Spinal cord (tissue), 10 donors: ENCODE measurements at places on chromosomes 7 and 10.

DNA sequence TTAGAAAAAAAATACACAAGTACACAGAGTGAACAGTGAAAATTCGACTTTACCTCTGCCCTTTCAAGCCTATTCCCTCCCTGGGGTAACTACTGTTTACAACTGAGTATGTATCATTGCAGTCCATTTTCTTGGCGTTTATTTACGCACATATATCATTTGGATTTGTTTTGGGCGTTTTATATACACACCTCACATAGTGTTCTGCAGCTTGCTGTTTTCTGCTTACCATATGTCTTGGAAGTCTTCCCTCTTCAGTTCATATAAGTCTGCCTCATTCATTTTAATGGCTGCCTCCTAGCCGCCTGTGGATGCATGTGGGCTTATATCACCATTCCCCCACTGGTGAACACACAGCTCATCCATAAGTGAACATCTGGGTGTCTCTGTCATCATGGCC lies 41.6 kb upstream of the COL13A1 start:
- DNase-seq: peak; percentile 68

GRCh38 chr10:119061926-119062325 lies 18.7 kb downstream of the EIF3A start:
- no peak for DNase-seq

DNA sequence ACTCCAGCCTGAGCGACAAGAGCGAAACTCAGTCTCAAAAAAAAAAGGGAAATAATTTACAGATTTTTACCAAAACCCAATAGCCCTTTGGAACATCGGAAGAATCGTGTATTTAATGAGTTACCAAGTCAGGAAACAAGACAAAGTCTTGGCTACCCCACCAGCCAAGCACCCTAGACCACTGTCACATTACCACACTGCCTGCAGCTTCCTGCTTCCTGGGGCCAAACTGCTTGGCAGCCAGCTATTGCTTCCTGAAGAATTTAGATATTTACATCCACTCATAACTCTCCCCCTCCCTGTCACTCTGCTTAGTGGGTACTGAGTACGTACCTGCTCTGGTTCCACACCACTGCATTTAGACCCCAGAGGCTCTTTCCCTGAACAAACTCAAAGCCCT lies 14.1 kb upstream of the TNPO3 start:
- no peak for DNase-seq

DNA sequence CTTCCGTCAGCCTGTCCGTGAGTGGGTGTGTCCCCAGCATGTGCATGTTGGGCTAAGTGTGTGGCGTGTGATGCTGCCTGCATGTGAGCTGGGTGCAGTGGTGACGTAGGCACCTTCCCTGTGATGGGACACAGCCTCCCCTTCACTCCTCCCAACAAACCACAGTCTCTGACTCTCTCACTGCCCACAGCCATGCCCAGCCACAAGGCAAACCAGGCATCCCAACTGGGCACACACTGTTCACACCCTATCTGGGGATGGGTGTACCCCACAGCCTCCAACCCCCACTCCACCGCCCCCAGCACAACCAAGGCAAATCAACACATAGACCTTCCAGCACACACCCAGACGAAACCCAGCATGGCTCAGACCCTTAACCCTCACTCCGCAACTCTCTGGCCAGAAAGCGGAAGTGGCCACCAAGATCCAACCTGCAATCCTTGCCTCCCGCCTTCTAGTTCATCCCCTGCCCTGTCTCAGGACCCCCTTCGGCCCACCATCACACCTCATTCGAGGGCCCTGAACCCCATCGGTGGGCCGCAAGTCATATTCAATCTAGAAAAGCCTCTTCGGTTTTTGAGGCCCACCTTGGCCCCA lies 10.4 kb downstream of the PSD start:
- no peak for DNase-seq

GRCh38 chr7:151836191-151836926 lies 40.6 kb downstream of the PRKAG2 start:
- no peak for DNase-seq

DNA sequence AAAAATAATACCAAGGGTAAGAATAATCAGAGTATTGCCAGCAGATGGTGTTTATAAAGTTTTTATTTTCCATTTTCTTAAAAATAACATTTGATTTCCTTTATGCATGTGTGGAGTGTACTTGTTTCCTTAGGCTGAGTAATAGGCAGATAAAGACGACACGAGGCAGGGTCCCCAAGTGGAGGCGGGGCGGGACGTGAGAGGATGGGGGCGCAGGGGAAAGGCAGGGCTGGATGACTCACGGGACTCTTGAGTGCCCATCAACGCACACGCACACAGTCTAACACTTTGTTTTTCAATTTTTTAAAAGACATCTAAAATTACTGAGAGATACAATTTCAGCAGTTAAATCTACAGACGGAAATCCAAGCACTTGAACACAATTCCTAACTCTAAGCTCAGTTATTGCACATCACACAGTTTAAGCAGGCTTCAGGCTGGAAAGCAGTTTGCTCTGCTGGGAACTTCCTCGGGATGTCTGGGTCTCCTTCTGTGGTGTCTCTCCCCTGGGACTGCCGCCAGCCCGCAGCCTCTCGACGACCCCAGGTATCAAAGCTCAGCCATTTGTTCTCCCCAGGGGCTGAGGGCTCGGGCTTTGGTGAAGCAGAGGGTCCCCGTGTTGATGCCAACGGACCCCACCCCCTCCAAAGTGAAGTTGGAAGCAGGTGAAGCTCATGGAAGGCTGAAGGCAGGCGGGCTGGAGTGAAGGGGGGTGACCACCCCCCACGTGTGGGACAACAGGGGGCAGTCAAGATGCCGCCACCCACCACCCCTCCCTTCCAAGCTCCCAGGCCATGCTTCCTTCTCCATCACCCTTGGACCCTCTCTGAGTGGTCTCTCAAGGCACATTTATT lies 29.1 kb downstream of the SPOCK2 start:
- no peak for DNase-seq

DNA sequence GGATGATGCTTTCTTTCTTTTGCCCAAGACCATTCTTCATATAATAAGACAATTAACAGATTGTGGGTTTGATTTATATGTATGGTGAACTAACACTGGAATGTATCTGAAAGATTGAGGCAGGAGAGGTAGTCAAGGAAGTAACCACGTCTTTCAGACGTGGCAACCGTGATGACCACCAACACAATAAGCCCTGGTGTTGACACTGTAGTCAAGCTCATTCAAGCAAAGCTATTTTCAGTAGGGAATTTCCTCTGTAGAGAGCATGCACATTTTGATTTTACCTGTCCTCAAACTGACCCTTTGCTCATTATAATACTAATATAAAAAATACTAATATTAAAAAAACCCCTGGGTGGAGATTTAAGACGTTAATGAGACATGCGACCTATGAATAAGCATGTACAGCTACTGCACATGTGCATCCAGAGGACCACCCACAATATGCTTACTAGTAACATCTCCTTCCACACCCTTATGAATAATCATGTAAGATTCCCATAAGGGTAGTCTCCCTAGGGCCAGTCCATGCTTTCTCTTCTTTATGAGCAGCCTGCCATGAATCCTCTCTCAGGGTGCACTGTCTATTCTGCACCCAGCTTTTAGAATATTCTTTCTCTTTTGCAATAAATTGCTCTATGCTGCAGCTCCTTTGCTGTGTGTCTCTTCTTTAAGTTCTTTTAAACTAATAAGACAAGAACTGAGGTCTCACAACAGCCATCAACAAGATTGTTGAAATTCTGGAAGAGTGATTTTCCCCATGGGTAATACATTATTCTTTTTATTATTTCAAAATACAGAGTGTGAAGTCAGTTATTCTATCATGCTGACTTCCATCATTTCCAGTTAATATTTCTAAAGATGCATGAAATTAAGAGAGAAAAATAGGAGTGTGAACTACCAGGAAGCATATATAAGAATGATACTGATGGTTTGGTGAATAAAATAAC lies 151.3 kb upstream of the NPVF start:
- no peak for DNase-seq

GRCh38 chr10:103696094-103696410 lies 159.3 kb downstream of the SH3PXD2A start:
- no peak for DNase-seq

DNA sequence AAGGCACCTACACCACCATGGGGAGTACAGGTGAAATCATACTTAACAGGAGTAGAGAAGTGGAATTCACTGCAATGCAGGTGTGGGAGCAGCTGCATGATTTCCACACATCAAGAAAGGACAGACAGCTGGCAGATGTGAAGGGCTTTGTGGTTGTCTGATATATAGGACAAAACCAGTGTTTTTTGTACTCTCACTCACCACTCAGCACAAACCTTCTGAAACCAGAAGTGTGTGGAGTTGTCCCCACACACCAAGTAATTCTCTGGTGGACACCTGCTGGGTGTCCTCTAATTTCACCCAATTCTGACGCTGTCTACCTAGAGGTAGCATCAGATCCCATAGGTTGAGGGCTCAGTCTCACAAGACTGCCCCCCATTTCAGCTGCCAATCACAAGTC lies 327.7 kb upstream of the KMT2E start:
- no peak for DNase-seq

DNA sequence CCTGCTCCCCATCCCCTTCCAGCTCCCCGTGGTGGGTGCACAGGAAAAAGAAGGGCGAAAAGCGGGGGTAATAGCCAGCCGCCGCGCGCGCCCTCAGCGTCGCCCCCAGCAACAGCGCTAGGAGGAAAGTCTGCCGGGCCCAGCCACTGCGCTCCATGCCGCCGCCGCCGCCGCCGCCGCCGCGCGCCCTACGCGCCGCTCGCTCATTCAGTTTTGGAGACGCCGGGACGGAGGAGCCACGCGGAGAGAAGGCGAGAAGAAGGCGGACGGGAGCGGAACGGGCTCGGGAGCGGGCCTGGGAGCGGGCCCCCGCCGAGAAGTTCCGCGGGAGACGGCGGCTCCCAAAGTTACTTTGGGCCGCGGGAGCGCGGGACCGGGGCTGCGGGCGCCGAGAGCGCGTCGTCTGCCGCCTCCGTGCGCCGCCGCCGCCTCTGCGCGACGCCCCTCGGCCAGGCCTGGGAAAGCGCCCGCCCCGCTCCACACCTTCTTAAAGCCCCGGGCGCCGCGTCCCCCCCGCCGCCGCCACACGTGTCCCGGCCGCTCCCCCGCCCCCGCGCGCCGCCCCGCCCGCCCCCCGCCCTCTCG lies at the start of gene RELN:
TSS of gene RELN (minus strand) at position 459 of the 585 bp plus-strand sequence. CDS start at position 157, 302 bp downstream.
- no peak for DNase-seq

GRCh38 chr7:139718859-139719258 lies 58.9 kb downstream of the HIPK2 start:
- DNase-seq: no peak

DNA sequence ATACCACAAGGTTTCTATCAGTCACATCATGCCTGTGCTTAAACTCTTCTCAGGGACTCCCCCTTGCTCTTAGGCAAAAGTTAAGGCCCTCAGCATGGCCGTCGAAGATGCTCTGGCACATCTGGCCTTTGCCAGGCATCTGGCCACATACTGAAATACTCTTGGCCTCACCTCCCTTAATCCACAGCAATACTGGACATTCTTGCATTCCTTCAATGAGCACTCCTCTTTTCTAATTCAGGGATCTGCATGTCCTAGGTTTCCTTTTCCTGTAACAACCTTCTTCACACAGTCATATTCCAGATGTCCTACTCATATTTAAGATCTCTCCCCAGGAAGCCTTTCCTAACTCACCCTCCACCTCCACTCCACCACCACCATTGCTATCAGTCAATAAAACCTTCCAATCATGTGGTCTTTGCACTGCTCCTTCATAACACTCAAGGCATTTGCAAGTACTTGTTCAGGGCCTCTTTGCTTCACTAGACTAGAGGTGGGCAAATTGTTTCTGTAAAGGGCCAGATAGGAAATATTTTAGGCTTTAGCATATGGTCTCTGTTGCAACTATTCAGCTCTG lies 216.6 kb downstream of the KCNMA1 start:
- no peak for DNase-seq

- DNase-seq: no peak
These were observed 429.6 kb upstream of the LRGUK start for GRCh38 chr7:133697585-133697984.

DNA sequence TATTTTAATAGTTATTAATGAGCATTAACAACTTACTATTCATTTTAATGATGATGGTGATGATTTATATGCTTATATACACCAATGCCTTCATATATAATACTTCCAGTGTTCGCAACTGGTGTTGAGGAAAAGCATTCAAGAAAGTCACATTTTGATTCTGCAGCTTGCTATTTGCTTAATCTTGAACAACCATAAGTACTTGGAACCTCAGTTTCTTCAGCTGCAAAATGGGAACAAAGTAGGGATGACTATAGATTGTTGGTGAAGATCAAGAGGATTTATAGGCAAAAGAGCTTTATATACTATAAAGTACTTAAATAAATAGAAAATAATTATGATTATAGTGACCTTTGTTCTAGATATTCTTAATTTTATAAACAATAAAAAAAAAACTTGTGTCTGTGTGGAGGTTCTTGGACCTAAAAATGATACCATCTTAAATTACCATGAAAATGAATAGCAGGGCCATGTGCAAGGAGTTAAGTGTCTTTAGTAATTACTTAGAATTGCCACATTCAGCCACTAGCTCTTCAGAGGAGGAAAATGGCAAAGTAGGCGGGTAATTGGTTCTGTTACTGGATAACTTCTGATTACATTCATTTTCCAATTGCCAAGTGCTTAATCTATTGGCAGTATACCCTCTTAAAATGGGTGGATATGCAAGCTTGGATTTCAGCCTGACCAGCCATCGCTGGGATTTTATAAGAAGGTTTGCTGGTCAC lies 4.5 kb downstream of the ARID5B start:
- DNase-seq: no peak

GRCh38 chr10:34771106-34771505 lies 44.0 kb downstream of the PARD3 start:
- DNase-seq: no peak

DNA sequence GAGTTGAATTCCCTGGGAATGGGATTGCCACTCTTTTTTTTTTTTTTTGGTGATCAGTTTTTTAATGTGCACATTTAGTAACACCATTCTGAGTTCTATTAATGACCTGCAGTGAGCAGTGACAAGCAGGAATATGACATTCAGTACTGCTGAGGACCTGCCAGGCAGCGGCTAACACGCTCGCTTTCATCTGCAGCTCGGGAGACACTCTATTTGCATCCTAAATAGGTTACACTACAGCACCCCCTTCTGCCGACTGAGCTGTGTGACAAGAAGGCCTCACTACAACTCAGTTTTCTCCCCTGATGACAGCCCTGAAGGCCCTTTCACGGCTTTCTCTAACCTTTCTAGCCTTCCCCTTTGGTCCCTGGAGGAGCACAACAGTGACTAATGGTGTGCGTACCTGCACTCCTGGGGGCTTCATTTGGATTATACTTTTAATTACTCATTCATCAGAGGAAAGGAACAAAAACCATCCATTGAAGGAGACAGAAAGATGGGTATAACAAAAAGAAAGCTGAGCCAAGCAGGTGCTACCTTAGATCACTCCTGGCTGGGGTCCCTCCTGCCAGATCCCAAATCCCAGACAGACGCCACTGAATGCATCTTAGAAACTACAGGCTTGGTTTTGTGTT lies 872.4 kb downstream of the LRMDA start:
- peak; percentile 75 for DNase-seq

GRCh38 chr10:100325158-100325557 lies 4.9 kb downstream of the PKD2L1 start:
- DNase-seq: no peak

- no peak for DNase-seq
These were observed 8.4 kb upstream of the PGAM2 start for GRCh38 chr7:44073664-44074348.
